ENCODE measurements at places on chromosomes 3 and 15.

DNA sequence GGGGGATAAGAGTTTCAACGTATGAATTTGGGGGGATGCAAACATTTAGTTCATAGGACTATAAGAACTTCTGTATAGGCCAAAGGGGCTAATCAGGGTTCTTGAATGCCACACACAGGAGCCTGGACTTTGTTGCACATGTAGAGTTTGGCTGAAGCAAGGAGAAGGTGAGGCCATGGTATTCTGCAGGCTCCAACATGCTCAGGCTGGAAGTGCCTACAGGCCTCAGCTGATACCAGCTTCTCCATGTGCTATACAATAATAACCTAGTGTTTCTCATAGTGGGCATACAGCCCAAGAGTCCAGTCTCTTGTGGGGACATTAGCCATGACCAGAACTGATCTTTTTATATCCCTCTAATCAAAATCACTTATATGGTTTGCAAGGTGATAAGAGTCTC lies 399.7 kb upstream of the MCTP2 start:
- no peak for DNase-seq

DNA sequence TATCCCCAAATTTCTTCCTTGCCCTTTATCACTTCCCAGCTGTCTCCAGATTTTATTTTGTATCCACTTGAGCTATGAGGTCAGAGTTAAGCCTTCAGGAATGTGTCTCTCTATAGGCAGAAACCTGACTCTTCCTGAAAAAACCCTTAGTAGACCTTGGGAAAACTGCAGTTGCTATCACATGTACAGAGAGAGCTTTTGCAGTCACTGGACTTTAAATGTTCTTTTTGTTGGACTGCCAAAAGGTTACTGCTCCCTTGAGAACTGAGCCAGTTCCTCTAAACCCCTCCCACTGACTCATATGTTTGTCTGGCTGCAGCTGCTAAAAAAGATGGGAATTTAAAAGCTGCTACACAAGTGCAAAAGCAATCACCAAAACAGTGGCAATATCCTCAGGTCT lies 169.1 kb upstream of the CCDC54 start:
- DNase-seq: no peak

DNA sequence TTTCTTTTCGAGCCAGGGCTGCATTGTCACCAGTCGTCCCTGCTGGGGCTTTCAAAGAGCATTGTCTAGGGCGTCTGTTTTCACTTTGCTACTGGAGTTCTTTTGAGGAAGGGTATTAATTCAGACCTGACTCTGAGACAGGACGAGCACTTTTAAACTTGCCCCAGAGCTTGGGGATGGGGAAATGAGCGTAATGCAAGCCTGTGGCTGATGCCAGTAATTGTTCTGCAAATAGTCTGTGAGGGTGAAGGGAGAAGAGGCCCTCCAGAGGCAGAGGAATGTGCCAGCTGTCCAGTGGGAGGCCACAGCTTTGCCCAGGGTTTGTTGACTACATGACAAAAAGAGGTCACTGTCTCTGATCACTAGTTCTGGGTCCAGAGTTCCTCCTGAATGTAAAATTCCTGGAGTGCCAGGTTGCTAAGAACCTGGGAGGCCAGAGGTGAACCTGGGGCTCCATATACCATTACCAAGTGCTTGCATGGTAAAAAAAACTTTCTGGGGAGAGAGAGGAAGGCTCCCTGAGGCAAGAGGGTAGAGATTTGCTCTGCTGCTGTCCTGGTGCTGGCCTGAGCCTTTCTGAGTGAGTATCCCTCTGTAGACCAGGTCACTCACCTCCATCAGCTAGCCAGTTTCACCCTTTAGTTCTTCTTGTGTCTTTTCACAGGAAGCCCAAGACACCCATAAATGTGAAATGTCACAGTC lies 14.8 kb downstream of the EEFSEC start:
- no peak for DNase-seq

DNA sequence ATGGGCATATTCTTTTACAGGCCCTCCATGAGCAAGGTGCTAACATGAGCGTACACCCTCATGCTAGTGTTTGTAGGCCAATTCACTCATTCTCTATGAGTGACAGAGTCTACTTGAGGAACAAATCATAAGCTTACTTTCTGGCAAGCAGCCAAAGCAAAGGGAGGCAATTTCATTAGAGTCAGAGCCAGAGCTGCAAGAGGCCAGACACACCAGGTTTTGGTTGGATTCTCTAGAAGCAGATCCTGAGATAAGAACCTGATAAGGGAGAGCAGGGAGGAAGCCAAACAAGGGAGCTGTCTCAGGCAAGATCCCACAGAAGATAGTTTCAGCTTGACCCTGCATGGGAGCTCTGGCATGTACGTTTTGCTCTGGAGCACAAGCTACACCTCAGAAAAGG lies 214.1 kb upstream of the CTNNB1 start:
- DNase-seq: no peak

DNA sequence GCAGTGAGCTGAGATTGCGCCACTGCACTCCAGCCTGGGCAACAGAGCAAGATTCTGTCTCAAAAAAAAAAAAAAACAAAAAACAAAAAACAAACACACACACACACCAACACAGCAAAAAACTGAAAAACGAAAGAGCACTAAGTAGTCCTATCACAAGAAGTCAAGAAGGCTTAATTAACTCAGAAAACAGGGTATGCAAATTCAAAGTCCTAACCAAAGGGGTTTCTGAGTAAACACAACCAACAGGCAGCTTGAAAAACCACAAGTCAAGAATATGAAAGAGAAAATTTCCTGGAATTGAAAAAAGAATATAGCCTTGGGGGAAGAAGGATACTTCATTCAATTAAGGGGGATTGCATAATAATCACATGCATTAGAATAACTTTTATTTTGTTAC lies 37.7 kb upstream of the PARP14 start:
- no peak for DNase-seq

GRCh38 chr15:97759363-97759762 lies 201.1 kb upstream of the ARRDC4 start:
- peak; percentile 46 for DNase-seq

- DNase-seq: no peak
These were observed 689.4 kb upstream of the NAALADL2 start for GRCh38 chr3:174169736-174170135.

DNA sequence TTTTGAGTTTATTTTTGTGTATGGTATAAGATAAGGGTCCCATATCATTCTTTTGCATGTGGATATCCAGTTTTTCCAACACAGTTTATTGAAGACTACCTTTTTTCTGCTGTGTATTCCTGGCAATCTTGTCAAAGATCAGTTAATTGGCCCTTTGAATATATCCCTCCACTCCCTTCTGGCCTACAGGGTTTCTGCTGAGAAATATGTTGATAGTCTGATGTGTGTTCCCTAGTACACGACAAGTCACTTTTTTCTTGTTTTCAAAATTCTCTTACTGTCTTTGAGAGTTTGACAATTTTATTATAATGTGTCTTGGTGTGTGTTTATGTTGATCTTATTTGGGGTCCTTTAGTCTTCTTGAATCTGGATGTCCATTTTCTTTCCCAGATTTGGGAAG lies 129.2 kb downstream of the ISL2 start:
- DNase-seq: no peak

GRCh38 chr15:51735228-51736010 lies 2.0 kb downstream of the LYSMD2 start:
- no peak for DNase-seq

DNA sequence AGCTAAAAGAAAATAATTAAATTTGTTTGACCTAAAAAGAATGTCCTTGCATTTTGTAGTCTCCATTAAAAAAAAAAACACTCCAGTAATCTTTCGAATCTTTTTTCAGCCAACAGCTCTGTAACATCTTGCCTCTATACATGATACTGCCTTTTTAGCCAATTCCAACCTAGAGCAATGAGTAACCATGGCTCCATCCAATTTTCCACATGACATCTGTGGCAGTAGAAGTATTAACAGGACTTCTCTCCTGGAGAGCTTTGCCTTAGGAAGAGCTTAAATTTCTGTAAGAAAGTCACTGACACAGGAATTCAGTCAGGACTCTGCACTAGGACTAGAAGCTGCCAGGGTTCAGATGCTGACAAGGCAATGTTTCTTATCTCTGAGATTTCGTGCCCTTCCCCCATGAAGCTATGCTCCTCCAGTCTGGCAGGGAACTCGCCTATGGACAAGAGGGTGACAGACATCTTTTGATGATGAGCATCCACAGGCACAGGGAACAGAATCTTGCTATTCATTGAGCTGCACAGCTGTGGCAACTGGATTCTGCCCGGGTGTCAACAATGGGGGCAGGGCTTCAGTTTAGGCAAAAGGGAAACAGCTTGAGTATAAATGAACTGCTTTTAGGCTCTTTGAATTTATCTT lies 81.8 kb downstream of the ALCAM start:
- DNase-seq: no peak

- no peak for DNase-seq
These were observed 203.8 kb downstream of the EPHB1 start for GRCh38 chr3:134998855-134999254.

DNA sequence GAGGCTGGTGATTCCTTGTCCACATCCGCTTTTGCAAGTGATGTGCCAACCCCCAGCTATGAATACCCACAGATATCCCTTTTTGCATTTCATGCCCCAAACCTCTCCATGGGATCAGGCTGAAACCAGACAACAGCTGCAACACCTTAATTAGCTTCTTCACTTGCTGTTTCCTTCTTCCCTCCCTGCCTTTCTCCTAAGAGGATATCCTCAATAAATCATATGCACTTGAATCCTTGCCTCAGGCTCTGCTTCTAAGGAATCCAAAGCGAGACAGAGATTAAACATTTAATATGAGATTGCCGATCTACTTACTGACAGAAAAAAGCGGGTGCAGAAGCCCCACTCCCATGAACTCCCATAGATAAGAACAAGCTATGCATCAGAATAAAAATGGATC lies 138.1 kb downstream of the CNTN6 start:
- DNase-seq: no peak
